ENCODE measurements at places on chromosomes 16 and 17.

DNA sequence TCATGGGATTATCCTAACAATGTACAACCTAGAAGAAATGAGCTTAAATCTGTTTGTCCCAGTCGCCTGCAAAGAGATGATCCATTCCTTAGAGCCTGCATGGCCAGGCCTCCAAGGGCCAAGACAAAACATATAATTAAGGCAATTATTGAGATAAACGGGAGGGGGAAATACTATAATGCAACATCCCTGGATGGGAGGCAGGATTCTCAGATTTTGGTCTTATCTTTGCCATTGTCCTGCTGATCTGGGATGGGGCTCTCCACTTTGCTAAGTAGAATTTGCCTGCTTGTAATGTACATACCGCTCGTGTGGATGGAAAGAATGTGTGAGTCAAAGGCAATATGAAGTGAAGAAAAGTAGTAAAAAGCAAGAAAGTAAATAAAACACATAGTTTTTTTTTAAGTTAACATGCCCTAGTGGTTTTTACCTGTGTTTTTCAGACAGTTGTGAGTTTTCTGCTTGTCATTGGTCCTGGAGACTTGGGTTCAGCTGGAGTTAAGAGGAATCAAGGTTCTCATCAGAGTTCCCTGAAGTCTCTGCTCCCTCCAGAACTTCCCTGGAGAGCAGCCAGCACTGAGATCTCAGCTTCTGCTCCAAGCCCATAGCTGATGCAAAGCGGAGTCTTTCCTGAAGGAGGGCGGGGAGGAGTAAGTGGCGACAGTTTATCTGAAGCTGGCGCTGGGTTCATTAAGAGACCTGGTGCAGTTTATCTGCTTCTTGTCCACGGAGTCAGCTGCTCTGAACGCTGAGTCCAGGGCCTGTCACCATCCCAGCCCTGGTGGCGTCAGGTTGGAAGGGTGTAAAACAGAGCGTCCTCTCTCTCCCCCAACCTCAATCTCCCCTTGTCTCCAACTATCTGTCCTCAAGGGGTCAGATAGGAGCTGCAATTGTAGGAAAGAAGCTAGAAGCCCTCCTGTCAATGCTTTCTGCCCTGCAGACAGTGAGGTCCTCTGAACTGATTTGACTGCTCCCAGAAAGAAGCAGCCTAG is 30.1 kb downstream of the HOXB1 start:
- no peak for DNase-seq

- no peak for DNase-seq
Measured at GRCh38 chr17:29138971-29139691, 41.1 kb downstream of the MYO18A start.

GRCh38 chr17:12230481-12231354 is 210.0 kb downstream of the MAP2K4 start:
- DNase-seq = no peak

DNA sequence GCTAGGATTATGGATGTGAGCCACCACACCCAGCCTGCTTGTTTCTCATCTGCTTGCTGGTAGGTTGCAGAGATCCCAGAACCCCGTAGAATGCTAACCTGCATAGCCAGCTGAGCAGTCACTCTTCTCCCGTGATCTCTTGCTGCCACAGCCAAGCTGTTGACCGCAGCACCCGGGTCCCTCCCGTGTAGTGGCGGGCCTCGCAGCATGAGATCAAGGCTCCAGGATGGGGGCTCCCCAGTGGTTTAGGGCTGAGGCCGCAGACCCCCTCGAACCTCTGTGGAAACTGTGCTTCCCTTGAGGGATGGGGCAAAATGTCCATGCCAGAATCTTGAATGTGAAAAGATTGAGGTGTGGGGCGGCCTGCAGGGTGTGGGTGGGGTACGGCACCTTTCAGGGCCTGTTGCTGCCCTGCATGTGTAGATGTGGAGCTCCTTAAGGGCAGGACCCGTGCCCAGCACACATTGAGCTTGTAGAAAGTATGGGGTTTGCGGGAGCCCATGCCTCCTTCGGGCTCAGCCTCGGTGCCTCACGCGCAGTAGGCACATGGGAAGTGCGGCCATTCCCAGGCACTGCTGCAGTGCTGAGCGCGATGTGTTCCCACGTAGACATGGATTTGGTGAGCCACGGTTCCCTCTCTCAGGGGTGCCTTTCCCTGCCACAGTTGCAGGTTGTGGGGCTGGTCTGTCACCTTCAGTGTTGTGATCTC is 99.9 kb downstream of the BANP start:
- DNase-seq = no peak

DNA sequence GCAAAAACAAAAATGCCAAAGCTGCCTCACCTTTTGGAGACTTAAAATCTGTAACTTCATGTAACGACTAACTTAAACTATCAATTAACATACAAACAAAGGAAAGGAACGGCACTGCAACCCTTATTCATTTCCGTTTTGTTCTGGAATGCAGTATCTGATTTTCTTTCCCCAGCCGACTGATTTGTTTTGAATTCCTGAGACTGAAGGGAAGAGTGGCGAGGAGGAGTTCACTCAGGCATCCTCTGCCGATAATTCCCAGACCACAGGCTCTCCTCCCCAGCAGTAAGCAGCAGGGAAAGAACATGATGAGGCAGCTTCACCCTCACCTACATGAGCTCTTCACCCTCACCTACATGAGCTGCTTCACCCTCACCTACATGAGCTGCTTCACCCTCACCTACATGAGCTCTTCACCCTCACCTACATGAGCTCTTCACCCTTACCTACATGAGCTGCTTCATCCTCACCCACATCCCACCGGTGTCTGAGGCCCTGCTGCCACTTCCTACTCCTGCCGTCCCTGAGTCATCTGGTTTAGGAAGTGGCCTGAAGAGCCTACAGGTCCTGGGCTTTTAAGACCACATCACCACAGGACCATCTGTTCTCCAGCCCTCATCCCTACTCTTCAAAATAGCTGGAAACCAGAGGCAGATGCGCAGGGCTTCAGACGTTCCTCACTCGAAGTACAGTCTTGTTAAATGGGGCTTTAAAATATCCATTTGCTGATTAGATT is 168.0 kb upstream of the RPH3AL start:
- no peak for DNase-seq

GRCh38 chr16:52103791-52104190 is 443.2 kb downstream of the TOX3 start:
- DNase-seq = no peak

GRCh38 chr16:85276721-85277120 is 164.4 kb upstream of the CIBAR2 start:
- DNase-seq = no peak

Data from tibial nerve (tissue), 4 donors.